ENCODE measurements at places on chromosomes 13 and 19.

- peak; percentile 36 for DNase-seq
Observed at GRCh38 chr13:51557875-51558612, 26.2 kb upstream of the WDFY2 start.

GRCh38 chr13:79671420-79671819, 190.5 kb downstream of the NDFIP2 start:
- no peak for DNase-seq

DNA sequence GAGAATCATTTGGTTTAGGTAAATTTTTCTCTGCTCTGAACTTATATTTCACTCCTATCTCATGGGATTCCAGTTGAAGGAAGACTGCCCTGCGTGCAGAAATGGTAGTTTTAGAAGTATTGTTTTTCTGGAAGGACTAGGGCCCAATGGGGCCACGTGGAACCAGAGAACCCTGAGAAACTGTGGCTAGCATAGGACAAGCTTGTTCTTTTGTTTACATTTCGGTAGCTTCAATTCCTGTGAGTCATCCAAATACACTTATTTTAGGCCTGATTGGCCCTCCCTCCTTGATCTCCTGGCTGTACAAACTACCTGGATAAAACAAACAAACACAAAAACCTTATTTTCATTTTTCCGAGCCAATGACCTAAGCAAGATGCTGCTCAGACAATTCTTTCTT, 124.0 kb downstream of the ITGBL1 start:
- DNase-seq: no peak

DNA sequence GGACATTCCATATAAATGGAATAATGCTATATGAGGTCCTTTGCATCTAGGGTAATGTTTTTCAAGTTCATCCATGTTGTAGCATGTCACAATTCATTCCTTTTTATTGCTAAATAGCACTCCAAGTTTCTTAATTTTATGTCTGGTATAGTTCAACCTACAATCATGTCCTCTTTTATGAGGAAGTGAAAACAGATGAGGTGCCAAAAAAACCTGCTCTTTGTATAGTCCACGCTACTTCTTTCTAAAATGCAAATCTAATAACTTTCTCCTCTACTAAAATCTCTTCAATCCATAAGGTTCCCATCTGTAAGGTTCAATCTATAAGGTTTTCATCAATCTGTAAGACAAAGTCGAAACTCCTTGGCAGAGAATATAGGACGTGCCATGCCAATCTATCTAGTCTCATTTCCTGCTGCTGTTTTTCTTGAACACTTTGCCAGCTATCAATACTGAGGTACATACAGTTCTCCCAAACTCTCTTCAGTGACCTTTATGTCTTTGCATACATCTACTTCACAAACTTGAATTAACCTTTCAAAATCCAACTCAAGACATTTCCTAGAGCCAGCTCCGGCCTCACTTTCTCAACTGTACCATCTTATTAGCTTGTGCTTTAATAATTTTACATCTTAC, 33.7 kb downstream of the INTS6 start:
- no peak for DNase-seq

- peak; percentile 100 for DNase-seq
Observed at GRCh38 chr13:113837560-113838355, 26.1 kb downstream of the GAS6 start.

GRCh38 chr19:35228177-35228930, at the start of gene FAM187B:
Gene FAM187B (minus strand): TSS chr19:35228739. CDS start chr19:35228680, 59 bp downstream.
- no peak for DNase-seq

DNA sequence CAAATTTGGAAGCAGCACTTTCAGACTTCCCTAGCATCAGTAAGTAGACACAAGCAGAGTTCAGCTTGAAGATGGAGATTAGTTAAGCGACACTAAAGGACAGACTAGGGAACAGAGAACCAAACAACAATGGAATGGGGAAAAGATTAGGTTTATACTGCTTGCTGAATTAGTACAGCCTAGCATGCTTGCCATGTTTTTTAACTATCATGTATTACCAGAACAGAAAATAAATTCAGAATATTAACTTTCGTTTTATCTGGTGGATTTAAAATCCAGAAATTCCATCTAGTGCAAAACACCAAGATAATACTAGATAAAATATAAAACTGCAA, 451.5 kb upstream of the SLC10A2 start:
- DNase-seq: no peak

DNA sequence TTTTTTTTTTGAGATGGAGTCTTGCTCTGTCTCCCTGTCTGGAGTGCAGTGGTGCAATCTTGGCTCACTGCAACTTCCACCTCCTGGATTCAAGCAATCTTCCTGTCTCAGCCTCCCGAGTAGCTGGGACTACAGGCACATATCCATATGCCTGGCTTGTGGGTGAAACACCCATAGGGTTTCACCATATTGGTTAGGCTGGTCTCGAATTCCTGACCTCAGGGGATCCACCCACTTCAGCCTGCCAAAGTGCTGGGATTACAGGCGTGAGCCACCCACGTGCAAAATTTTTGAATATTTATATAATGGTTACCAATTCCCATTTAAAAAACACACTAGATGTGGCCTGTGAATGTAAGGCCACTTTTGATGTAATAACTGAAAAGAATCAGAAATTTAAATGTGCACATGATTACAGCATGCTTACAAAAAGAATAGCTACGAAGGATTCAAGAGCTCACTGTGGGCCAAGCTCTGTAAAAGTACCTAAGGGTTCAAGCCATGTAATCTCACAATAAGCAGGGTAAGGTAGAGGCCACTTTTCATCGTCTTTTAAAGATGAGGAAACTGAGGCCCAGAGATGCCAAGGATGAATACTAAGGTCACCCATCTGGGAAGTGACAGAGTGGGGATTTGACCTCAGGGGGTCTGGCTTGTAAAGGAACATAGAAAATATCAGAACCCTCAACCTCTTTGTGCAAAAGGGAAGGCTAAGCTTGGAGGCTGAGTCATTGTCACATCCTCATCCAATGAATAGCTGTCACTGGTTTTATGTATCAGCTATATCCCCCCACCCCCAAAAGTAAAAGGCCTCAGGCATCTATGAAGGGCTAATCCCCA, 17.8 kb downstream of the TNFSF14 start:
- no peak for DNase-seq

- DNase-seq: no peak
Observed at GRCh38 chr13:90591260-90591926, 756.1 kb upstream of the MIR17HG start.

GRCh38 chr13:36673838-36674326, at the start of gene SERTM1:
Gene SERTM1 (plus strand): TSS chr13:36674020. CDS start chr13:36695079, 21,059 bp downstream.
- DNase-seq: no peak

GRCh38 chr19:43562698-43563241, 12.6 kb downstream of the XRCC1 start:
- DNase-seq: peak; percentile 98

- no peak for DNase-seq
Observed at GRCh38 chr13:68160466-68160865, 930.3 kb upstream of the PCDH9 start.

DNA sequence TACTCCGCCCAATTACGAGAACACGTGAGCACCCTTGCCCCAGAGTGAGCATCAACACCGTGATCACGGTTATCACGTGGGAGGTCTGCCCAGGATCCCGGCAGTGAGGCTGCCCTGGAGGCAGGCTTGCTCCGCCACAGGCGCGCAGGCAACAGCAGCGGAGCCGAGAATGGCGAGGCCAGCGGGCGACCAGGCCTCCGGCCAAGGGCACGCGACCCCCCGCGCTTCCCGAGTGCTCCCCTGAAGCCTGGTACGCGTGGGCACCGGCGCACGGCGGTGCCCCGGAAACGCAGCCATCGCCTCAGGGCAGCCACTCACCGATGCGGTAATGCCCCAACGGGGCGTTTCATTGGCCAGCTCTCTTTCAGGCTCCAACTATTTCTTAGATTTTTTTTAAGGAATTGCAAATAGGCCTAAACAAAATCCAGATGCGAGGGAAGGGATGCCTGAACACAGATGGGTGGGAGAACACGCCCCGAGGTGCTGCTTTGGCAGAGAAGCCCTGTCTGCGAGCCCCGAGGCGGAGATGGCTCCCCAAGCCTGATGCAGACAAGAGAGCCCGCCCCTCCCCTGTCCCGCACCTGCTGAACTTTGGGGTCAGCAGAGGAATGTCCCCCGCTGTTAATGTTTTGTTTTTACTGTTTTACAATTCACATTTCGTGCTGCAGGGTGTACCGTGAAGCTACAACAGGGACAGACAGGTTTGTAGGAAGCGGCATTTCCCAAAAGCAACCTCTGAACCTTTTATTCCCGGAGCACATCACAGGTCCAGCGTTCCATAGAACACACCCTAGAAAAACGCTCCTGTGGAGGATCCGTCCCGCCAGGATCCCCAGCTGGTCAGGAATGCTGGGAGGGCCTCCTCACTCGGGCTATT, 132.7 kb downstream of the ZDHHC20 start:
- no peak for DNase-seq

GRCh38 chr19:3336680-3337523, 29.5 kb upstream of the NFIC start:
- peak; percentile 35 for DNase-seq

DNA sequence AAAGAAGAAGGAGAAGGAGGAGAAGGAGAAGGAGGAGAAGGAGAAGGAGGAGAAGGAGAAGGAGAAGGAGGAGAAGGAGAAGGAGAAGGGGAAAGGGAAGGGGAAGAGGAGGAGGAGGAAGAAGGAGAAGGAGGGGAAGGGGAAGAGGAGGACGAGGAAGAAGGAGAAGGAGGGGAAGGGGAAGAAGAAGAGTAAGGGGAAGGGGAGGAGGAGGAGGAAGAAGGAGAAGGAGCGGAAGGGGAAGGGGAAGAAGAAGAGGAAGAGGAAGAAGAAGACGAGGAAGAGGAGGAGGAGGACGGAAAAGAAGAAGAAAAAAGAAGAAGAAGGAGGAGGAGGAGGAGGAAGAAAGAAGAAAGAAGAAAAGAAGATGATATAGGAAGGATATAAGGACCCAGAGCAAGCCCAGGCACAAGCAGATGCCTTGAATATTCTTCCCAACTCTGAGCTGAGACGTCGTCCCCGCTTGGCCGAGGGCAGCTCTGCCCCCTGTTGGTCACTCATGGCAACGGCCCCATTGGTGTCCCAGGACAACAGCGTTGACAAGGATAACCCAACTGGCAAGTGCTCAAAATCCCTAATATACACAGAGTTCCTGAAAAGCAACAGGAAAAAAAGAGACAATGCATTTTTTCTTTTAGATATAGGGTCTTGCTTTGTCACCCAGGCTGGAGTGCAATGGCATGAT, 30.6 kb upstream of the IGSF23 start:
- DNase-seq: peak; percentile 42

DNA sequence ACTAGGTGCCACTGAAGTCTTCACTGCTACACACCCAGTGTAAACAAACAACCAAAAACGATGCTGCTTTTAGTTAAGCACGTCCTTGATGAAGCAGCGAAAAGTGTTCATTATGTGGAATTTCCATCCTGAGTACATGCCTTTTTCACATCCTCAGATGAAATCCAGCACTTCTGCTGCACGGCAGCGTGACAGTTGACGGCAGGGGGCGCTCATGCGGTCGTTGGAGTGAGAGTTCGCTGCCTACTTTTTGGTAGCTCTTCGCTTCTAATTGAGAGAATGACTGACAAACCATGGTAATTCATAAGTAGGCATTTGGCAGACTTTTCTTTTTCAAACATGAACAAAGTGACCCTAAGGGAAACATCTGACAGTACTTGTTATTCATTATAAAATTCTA, 1124.9 kb downstream of the EFNB2 start:
- DNase-seq: peak; percentile 69

- DNase-seq: no peak
Observed at GRCh38 chr19:3140667-3141038, 4.8 kb downstream of the GNA15 start.

DNA sequence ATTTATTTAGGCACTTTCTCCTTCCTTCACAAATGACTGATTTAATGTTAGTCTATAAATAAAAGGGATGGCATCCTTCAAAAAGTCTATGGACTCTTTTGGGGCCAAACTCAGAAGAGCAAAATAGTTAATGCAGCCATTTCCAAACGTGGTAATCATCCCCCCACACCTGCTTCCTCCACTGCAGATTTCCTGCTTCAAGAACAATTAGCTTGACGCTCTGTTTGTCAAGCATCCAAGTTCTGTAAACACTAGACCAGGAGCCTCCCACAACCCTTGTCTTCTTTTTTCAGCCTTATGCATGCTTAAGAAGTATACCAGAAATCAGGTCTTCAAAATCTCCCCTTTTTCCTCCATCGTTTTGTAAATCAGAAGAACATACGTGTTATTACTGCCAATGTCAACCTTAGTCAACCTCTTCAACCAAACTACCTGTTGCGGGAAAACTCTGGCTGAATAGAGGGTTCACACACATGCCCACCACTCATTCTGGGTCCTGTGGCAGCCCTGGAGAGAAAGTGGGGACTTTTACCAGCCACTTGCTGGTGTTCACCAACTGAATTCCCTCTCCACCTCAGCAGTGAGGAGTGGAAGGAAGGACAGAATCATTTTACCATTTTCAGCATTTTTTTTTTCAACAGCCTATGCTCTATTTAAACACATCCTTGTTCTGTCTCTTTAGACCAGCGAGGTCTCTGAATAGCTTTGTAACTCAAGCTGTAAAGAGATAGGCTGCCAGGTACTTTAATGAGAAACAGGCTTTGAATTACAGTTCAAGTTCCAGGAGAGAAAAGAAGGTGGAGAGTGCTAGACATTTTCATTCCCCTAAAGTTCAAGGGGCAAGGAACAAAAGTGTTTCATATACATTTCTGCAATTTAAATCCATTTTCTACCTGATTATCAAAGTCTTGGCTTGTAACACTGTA, 39.1 kb downstream of the EFNB2 start:
- DNase-seq: no peak

- no peak for DNase-seq
Observed at GRCh38 chr19:29371251-29372090, 154.3 kb upstream of the VSTM2B start.

- DNase-seq: peak; percentile 68
Observed at GRCh38 chr13:113874579-113875428, 10.9 kb upstream of the GAS6 start.

- no peak for DNase-seq
Observed at GRCh38 chr13:60398907-60399589, 2.0 kb downstream of the TDRD3 start.

DNA sequence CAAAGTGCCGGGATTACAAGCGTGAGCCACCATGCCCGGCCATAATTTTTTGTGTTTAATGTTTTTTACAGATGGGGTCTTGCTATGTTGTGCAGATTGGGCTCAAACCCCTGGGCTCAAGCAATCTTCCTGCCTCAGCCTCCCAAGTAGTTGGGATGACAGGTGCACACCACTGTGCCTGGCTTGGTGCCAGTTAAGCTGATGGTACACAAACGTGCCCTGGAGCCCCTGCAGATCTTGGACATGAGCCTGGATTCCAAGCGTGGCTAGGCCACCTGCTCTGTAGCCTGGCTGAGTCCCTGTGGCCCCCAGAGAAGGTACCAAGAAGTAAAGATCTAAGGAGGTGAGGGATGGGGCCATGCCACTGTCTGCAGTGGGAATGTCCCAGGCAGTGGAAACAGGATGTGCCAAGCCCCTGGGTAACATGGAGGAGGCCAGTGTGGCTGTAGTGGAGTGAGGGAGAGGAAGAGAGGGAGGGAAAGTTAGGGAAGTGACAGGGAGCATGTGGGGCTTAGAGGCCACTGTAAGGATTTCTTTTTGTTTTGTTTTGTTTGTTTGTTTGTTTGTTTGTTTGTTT, 7.0 kb downstream of the PRODH2 start:
- DNase-seq: peak; percentile 13

GRCh38 chr19:50500753-50501151, 10.2 kb downstream of the JOSD2 start:
- no peak for DNase-seq

GRCh38 chr13:35780613-35781012, 304.1 kb upstream of the MAB21L1 start:
- DNase-seq: no peak

Data from myocyte (in vitro differentiated cells).